ENCODE measurements at places on chromosomes 6 and 20.

- DNase-seq = no peak
These were observed 291.6 kb upstream of the CDH4 start for GRCh38 chr20:60960500-60960899.

- DNase-seq = no peak
These were observed 62.4 kb upstream of the MRPS10 start for GRCh38 chr6:42279966-42280629.

GRCh38 chr6:108116546-108117426 is 42.2 kb upstream of the OSTM1 start:
- DNase-seq = no peak

DNA sequence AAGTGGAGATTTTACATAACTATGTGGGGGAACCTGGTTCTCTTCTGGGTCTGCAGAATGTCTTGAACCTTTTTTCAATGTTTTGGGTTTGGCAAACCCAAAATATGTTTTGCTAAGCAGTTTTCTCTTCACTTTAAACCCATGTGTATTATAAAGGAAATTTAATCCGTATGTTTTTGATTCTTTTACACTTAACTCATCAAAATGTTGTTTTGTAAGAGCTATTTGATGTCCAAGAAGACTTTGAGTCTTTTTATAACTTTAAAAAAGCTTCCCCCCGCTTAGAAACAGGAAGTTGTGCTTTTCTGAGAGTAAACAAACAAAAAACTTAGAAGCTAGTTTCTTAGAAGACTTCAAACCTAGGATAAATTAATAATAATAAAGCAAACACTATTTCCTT is 81.9 kb upstream of the CEP162 start:
- no peak for DNase-seq

DNA sequence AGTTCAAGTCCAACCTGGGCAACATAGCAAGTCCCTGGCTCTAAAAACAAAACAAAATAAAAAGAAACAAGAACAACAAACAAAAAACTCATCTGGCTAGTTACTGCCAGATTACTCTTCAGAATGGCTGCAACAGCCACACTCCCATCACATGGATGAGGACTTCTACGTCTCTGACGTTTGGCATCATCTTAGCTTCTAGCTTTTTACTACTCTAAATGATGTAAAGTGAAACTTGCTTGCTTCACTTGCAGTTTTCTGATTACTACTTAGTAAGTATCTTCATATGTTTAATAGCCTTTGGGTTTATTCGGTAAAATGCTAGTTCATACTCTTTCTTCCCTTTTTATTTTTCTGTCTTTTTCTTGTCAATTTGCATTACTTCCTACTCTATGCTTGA is 161.1 kb upstream of the CARMIL1 start:
- DNase-seq = no peak

GRCh38 chr6:49563006-49563886 is 12.8 kb downstream of the C6orf141 start:
- no peak for DNase-seq

DNA sequence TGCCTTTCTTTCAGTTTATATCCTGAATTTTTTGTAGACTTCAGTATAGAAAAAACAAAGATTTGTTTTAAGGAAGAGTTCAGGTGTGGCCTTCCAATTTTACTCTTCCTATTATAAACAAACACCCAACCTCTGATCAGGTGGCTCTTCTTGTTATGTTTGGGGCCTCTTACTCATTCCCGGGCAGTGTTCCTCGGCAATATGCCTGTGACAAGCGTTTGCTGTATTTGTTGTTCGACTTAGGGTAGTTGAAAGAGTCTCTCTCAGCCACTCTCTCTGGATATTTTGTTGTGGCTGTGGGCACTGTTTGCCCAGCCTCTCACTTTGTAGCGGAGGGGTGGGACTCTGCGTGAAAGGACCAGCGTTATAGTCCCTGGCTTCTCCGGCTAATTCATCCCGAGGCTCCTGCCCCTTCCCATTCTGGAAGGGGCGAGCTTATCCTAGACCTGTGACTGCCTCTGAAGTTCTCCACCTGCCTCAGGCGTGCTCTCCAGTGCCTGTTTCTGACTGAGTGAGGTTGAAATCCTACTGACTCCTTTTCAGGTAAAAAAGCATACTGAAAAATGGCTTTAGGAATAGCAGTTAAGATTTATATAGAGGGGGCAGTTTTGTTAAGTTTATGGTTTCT is 97.4 kb downstream of the PLCB4 start:
- no peak for DNase-seq

- DNase-seq = no peak
These were observed 24.6 kb upstream of the CTNNBL1 start for GRCh38 chr20:37669062-37669772.

DNA sequence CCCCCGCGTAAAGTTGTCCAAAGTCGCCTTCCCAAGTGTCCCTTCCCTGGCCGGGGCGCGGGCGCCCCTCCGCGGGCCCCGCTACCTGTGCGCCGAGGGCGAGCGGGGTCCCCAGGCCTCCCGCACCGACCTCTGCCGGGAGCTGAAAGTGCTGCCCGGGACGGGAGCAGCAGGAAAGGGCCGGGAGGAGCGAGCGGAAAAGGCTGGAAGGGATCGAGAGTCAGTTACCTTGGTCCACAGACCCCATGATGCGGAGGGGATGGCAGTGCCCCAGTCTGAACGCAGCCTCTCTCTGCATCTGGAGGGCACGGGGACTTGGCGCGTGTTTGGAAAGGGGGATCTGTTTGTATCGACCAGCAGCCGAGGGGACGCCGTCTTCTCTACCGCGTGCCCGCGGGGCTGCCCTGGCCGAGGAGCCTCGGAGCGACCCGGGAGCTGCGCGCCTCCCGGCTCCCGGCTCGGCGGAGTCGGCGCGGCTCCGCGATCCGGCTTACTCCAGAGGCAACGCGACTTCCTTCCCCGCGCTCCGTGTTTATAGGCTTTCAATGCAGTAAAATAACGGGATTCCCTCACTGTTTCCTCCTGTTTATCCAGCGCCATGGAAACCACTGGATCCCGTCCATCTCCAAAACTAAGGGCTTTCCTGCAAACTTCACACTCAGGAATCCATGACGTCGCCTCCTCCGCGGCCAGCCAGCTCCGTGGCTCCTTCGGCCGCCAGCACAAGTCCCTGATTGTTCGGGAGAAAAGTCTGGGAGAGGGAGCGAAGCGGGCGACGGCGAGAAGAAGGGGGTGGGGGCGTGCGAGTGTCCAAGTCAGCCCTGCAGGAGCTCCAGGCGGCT is 20.0 kb upstream of the NFATC2 start:
- DNase-seq = no peak

DNA sequence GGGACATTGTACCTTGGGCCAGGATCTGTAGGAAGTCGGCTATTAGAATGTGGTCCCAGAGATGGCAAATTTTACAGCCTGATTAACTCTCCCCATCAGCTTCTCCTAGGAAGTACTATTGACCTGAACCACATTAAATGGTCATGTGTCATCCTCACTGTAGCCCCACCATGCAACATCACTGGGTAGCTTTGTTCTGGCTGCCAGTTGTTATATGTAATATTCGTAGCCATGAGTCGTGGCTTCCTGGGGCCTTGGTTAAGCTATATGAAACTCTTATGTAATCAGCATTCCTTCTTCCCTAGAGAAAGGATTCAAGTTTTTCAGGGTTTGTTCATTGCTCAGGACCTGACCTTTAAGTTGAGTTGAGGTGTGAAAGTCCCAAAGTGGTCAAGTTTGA is 125.7 kb downstream of the ANKS1A start:
- DNase-seq = no peak

- no peak for DNase-seq
These were observed 8.2 kb downstream of the SENP6 start for GRCh38 chr6:75609639-75610590.

GRCh38 chr20:18589941-18590674 is 2.3 kb downstream of the DTD1 start:
- DNase-seq = no peak

GRCh38 chr6:126002755-126003679 is 16.7 kb downstream of the TRMT11 start:
- no peak for DNase-seq

GRCh38 chr6:106186714-106187113 is 100.6 kb downstream of the PRDM1 start:
- DNase-seq = no peak

- peak; percentile 88 for DNase-seq
These were observed 14.4 kb downstream of the FOXP4 start for GRCh38 chr6:41560431-41561192.

- no peak for DNase-seq
These were observed 152.1 kb upstream of the RNF24 start for GRCh38 chr20:4167261-4168021.

GRCh38 chr20:63074631-63075030 is 67.9 kb upstream of the BHLHE23 start:
- DNase-seq = no peak

DNA sequence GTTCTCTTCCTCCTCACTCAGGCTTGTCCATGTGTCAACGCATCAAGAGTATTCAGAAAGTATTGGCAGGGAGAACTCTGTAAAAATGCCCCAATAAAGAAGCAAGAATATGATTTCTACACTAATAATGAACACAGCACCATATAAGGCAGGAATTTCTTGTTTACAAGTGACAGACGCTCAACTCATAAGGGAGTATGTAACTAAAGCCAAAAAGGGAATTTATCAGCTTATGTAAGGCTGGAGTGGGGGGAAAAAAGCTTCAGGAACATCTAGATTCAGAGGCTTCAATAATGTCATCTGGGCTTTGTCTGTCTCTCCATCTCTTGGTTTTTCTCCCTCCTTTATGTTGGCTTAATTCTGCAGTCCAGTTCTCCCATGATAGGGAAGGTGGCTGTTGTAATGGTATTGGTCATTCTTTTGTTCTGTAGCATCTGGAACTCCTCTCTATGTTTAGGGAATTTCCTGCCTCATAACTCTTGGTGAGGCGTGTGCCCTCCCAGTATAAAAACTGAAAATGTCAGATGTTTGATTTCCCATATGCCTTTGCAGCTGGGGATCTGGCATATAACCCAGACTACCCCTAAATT is 125.1 kb upstream of the COL21A1 start:
- DNase-seq = no peak

- DNase-seq = no peak
These were observed 129.1 kb downstream of the PREX1 start for GRCh38 chr20:48698507-48699267.

- DNase-seq = no peak
These were observed 2.8 kb downstream of the ITPR3 start for GRCh38 chr6:33623895-33624381.

GRCh38 chr20:24289737-24290481 is 179.5 kb upstream of the SYNDIG1 start:
- DNase-seq = no peak

DNA sequence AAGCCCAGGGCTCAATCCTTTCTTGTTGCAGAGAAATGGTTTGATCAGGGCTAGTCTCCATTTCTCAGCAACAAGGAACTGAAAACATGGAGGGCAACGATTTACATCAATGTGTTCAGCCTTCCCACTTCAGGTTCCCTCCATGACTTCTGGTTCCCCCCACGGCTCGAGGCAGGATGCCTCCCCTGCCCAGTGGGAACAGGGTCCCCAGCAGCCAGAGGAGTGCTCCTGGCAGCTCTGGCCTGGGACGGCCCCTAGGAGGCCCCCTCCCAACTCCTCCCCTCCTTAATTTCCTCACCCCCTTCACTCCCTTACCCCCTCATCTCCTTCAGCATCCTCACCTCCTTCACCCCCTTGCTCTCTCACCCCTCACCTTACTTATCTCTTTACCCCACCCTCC is 283.8 kb downstream of the CDC5L start:
- DNase-seq = no peak

GRCh38 chr20:60512443-60512842 is 554.2 kb downstream of the CDH26 start:
- DNase-seq = no peak

DNA sequence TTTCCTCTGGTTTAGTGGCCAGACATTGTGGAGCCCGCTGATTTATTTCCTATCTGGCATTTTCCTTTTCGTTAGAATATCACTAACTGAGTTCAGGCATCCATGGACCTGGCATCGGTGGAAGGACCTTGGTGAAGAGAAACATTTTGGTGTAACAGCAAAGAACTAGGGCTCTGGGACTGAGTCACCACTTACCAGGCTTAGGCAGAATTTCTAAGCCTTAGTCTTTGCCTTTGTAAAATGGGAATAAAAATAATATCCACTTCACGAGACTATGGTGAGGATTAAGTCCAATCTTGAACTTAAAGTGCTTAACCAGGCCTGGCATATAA is 42.0 kb upstream of the ENPP1 start:
- DNase-seq = no peak
